ENCODE measurements at places on chromosomes 3 and 15. TPM values are rescaled to one million over a fixed set of nuclear protein-coding genes. Genes with fewer than 3 reads are reported as not detected.

DNA sequence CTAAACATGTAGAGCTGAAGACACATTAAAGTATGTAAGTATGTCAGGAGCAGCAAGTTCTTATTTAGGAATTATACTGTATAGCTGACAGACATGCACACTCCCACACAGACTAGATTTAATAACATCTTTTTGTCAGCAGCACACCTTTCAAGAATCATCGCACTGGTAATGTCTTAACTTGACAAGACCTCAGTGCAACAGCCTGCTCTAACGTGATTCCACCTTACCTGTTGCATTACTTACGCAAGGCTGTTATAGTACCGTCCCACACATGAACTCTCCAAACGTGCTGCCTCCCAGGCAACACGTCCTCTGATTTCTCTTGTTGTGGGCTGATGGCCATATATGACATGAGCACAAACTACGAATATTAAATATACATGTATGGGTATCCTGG is 11.9 kb downstream of the CHRM5 start:
- no peak for DNase-seq

DNA sequence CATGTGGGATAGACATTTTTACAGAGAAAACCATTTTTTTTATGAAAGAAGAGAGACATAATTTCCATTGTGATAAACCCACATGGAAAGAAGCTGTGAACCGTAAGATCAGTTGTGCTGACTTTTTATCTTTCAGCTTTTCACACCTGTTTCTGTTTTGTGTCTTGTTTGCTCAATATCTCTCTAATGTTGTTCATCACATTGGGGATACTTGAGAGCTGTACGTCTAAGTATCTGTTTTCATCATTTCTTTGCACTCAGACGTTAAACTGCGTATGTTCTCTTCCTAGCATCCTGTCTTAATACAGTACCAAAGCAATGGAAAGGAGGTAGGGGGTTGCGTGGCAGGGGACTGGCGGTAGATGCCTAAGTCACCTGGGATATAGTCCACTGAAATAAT is 449.0 kb downstream of the NAALADL2 start:
- no peak for DNase-seq

GRCh38 chr3:10465161-10465560 is 40.2 kb downstream of the ATP2B2 start:
- no peak for DNase-seq

DNA sequence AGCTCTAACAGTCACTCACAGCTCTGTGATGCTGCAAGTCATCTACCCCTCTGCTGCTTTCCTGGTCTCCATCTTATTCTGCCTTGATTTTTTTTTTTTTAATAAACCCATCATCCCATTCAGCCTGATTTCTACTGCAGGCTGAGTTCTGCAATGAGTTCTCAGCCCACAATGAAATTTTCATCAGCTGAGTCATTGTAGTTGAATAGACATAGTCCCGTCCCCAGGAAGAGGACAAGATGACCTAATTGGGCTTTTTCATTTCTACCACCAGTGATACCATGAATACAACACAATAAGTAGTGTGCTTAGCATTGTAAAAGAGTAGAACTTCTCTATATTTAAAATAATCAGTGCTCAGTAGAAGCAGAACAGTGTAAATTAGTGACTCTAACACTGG is 59.3 kb downstream of the C3orf85 start:
- DNase-seq, result peak; percentile 43

- DNase-seq, result no peak
Observed at GRCh38 chr3:29854821-29855220, 574.0 kb downstream of the RBMS3 start.

STT3B gene
- total RNA-seq, result 124 TPM

PLSCR2 gene
- total RNA-seq, result not detected

All from cardiac muscle cell (in vitro differentiated cells and primary cell).